ENCODE measurements at places on chromosomes 12 and 14. TPM values are rescaled to one million over a fixed set of nuclear protein-coding genes. Genes with fewer than 3 reads are reported as not detected.

DNA sequence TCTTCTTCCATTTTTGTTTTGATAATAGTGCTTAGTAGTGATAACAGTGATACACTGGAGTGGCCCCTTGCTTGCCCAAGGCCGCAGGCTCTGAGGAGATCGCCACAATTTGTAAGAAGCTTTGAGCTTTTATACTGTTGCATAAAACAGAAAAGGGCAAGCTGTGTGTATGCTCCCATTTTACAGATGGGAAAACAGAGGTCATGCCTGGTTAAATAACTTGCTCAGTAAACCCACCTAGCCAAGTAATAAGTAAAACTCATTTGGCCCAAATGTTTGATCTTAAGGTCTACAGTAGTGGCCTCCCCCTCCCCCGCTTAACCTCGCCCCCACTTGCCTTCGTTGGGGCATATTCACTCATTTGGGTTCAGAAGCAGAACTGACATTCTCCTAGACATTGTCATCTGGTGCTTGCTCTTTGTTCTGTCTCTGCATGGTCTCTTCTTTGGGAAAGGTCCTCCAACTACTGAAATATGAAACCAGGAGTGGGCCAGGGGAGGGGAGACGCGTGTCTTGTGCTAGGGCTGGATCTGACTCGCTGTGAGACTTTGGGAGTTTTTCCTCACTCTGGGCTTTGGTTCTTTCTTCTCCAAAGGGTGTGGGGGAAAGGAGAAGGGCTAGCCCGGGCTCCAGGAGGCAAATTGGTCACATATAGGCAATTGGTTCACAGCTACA, 88.1 kb downstream of the PAPOLA start:
- peaks cover 21% of the 10 kb centered on the region for H3K27me3 ChIP-seq
- H3K36me3 ChIP-seq, result no peaks in the 10 kb centered on the region
- H3K4me3 ChIP-seq, result no peak overlapping the region
- no peak for DNase-seq
- peaks cover 6% of the 10 kb centered on the region for H3K4me1 ChIP-seq

- no peak overlapping the region for H3K4me3 ChIP-seq
- H3K36me3 ChIP-seq, result no peaks in the 10 kb centered on the region
- no peaks in the 10 kb centered on the region for H3K27me3 ChIP-seq
- DNase-seq, result no peak
- H3K4me1 ChIP-seq, result no peaks in the 10 kb centered on the region
Measured at GRCh38 chr14:29822430-29822709, 105.3 kb downstream of the PRKD1 start.

The LRP1-AS gene
- not detected for total RNA-seq

DNA sequence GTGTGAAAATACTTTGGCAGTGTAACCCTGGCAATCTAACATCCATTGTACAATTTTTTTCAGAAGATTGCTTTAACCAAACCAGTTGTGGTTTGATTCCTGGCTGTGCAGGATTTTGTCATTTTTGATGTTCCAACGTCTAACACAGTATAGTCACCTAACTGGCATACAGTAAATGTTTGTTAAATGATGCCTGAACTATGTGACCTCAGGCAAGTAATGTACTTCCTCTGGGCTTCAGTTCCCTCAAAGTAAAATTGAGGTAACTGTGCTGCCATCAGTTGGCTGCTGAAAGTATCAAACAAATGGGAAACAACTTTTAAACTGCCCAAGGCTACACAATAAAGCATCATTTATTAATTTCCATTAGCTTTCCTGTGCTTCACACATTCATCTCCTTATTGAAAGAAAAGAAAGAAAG, 4.3 kb downstream of the TM7SF3 start:
- H3K4me3 ChIP-seq, result no peak overlapping the region
- DNase-seq, result no peak
- H3K36me3 ChIP-seq, result peaks cover 28% of the 10 kb centered on the region
- no peak overlapping the region for H3K27ac ChIP-seq
- H3K4me1 ChIP-seq, result peaks cover 47% of the 10 kb centered on the region
- no peaks in the 10 kb centered on the region for H3K27me3 ChIP-seq

GRCh38 chr12:104653730-104654664, 197.2 kb downstream of the CHST11 start:
- H3K36me3 ChIP-seq, result peaks cover 12% of the 10 kb centered on the region
- no peak overlapping the region for H3K27ac ChIP-seq
- H3K4me3 ChIP-seq, result no peak overlapping the region

DNA sequence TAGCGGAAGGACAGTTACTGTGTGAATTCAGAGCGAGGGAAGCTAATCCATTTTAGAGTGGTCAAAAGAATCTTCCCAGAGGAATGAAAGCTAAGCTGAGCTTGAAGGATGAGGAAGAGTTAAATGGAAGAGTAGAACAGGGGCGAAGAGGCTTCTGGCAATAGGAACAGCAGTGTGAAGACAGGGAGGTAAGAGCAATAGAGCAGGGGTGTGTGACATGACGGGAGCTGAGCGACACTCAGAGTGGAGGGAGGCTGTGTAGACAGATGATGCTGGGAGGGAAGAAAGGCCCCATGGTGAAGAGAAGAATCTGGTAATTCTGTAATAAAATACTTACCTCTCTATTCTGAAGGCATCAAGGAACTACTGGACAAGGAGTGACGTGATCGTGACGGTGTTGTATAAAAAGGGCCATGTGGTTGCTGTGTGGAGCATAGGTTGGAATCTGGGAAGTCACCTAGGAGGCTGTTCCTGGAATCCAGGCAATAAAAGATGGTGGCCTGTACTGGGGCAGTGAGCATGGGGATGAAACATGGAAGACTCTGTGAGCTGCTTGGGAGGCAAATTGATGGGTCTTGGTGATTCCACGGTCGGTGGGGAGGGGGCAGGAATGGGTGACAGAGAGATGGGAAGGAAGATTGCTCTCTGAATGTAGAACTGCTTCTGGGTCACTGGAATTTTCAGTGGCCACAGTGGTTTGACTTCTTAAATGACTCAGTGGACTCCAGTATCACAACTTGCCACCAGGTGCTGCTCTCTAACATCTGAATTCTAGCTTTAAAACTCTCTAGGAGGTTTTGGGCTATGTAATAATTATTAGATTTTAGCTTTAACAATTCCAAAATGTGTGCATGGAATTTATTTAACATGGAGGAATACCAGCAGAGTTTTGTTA, 164.1 kb downstream of the ATP23 start:
- H3K4me3 ChIP-seq, result no peak overlapping the region
- H3K36me3 ChIP-seq, result no peaks in the 10 kb centered on the region
- no peak for DNase-seq
- no peaks in the 10 kb centered on the region for H3K27me3 ChIP-seq
- H3K4me1 ChIP-seq, result no peaks in the 10 kb centered on the region
- no peak overlapping the region for H3K27ac ChIP-seq

DNA sequence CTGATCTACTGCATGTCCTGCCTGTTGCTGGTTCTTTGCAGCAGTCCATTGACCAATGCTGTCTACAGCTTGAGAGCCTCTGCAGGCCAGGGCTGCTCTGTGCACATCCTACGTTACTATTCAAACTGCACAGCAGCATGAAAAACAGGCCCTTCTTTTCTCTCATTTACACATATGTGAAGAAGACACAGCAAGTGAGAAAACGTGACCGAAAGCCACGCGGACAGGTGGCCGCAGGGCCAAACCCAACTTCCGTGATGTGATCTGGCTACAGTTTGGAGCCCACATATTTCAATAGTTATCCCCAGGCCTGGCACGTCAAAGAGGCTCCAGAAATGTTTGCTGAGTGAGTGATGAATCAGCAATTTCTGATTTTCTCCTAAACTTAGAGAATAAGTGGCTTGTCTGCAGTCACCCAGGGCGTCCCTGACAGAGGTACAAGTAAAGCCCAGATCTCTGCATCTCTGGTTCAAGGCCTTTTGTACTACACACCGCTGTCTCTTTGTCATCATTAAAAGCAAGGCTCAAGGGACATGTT, 17.9 kb upstream of the TCL1B start:
- no peak overlapping the region for H3K27ac ChIP-seq
- H3K4me1 ChIP-seq, result no peaks in the 10 kb centered on the region
- peaks cover 2% of the 10 kb centered on the region for H3K27me3 ChIP-seq

The ADAMTS20 gene
- total RNA-seq, result not detected

GRCh38 chr12:2412305-2412643, 359.5 kb downstream of the CACNA1C start:
- H3K27me3 ChIP-seq, result peaks cover 3% of the 10 kb centered on the region
- no peaks in the 10 kb centered on the region for H3K4me1 ChIP-seq
- no peak for DNase-seq
- H3K4me3 ChIP-seq, result no peak overlapping the region

The TPPP2 gene
- total RNA-seq, result not detected

- no peak overlapping the region for H3K27ac ChIP-seq
- H3K36me3 ChIP-seq, result no peaks in the 10 kb centered on the region
- peaks cover 8% of the 10 kb centered on the region for H3K4me1 ChIP-seq
- H3K27me3 ChIP-seq, result no peaks in the 10 kb centered on the region
- no peak overlapping the region for H3K4me3 ChIP-seq
- DNase-seq, result no peak
Measured at GRCh38 chr14:69363055-69363454, 35.0 kb downstream of the ERH start.

DNA sequence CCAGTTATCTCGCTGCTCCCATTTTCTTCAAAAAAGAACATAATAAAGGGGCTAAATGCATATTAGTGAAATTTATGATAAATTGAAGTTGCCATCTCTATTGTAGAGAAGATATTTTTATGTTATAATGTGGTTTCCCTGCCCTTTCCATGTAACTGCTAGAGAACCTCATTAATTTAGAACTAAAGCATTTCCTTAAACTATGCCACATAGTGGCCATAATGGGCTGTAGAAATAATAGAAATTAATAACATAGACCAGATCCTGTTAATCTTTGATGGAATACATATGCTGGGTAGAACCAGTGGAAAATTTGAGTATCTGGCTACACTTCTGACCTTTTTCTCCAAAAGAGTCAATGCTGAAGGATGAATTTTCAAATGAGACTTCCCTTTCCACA, 376.7 kb downstream of the PDZRN4 start:
- no peak for DNase-seq
- H3K4me1 ChIP-seq, result no peaks in the 10 kb centered on the region
- no peak overlapping the region for H3K4me3 ChIP-seq
- no peaks in the 10 kb centered on the region for H3K36me3 ChIP-seq
- no peak overlapping the region for H3K27ac ChIP-seq

The ZNF605 gene
- 7.3 TPM for total RNA-seq

GRCh38 chr14:33805593-33805992, 145.3 kb downstream of the EGLN3 start:
- peaks cover 59% of the 10 kb centered on the region for H3K27me3 ChIP-seq
- peaks cover 4% of the 10 kb centered on the region for H3K36me3 ChIP-seq
- H3K27ac ChIP-seq, result no peak overlapping the region
- no peak overlapping the region for H3K4me3 ChIP-seq
- no peak for DNase-seq

GRCh38 chr14:65565948-65566347, 153.4 kb downstream of the FUT8 start:
- H3K36me3 ChIP-seq, result peaks cover 66% of the 10 kb centered on the region
- H3K4me3 ChIP-seq, result no peak overlapping the region
- DNase-seq, result no peak
- peaks cover 32% of the 10 kb centered on the region for H3K4me1 ChIP-seq

The FUT8 gene
- 124 TPM for total RNA-seq

The LRIG3 gene
- 0.21 TPM for total RNA-seq

DNA sequence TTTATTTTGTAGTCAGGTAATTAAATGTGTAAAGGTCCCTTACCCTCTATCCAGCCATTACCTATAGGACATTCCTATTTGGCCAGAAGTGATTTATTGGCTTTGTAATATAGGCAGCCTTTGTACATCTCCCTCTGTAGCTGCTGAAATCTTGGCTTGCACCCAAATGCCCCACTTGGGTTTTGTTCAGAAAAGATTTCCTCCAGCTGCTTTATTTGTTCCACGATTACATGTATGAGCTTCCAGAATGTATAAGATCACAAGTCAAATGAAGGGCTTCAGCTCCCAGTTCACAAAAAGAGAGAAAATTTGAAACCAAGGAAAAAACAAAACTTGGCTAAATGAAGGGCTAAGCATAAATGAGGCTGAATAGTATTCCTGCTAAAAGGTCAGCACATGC, 103.4 kb downstream of the EFCAB11 start:
- H3K4me1 ChIP-seq, result no peaks in the 10 kb centered on the region
- H3K27me3 ChIP-seq, result peaks cover 6% of the 10 kb centered on the region
- no peak for DNase-seq
- no peaks in the 10 kb centered on the region for H3K36me3 ChIP-seq
- no peak overlapping the region for H3K4me3 ChIP-seq

GRCh38 chr14:97626088-97626487, 828.9 kb downstream of the VRK1 start:
- H3K27me3 ChIP-seq, result no peaks in the 10 kb centered on the region
- peaks cover 3% of the 10 kb centered on the region for H3K36me3 ChIP-seq
- H3K4me1 ChIP-seq, result peaks cover 20% of the 10 kb centered on the region
- DNase-seq, result no peak
- no peak overlapping the region for H3K27ac ChIP-seq
- H3K4me3 ChIP-seq, result no peak overlapping the region

DNA sequence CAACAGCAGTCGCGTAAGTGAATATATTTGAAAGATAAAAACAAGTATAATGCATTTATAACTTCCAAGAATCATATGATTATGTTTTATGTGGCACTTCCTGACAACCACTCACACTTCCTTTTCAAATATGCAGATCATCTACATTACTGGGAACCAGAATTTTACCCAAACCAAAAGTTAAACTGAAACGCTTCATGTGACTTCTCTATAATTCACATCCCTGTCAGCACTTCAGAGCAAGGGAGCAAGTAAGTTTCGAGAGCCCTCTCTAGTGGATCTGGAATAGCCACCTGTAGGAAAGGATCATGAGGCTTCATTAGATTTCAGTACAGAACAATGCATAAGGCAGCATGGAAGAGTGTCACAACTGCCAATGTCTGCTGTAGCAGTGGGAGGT, 13.7 kb upstream of the ALX1 start:
- DNase-seq, result no peak
- H3K4me1 ChIP-seq, result no peaks in the 10 kb centered on the region
- no peak overlapping the region for H3K27ac ChIP-seq
- H3K4me3 ChIP-seq, result no peak overlapping the region
- H3K36me3 ChIP-seq, result no peaks in the 10 kb centered on the region

DNA sequence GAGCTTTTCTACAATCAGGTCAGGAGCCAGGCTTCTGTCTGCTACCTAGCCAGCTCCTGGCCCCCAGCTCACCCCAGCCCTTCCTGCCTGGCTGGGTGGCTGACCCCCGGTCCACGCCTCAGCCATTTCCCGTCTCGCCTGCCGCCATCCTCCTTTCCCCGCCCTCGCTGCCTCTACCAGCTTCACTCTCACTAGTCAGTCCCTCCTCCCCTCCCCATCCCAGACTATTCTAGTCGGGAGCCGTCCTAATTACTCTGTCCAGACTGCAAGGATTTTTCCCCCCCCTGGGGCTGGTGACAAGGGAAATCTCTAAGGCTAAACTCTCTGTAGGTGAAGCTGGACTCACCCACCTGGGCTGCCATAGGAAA, 825 bp downstream of the DHH start:
- peaks cover 33% of the 10 kb centered on the region for H3K36me3 ChIP-seq
- no peak for DNase-seq
- H3K27me3 ChIP-seq, result peaks cover 58% of the 10 kb centered on the region
- no peak overlapping the region for H3K27ac ChIP-seq
- H3K4me1 ChIP-seq, result peaks cover 30% of the 10 kb centered on the region
- no peak overlapping the region for H3K4me3 ChIP-seq

DNA sequence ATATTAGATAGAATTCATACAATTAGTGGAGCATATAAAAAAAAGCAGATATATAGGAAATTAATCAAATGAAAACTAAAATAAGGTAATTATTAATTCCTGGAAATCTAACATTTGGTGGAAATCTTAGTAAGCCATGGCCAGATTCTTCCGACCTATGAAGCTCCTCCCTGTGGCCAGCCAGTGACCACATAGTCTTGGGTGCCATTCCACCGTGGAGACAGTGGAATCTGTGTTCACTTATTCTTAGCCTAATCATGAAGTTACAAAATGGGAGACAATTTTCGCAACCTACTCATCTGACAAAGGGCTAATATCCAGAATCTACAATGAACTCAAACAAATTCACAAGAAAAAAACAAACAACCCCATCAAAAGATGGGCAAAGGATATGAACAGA, 241.9 kb upstream of the FLRT2 start:
- H3K4me3 ChIP-seq, result no peak overlapping the region
- H3K27ac ChIP-seq, result no peak overlapping the region
- no peak for DNase-seq
- H3K27me3 ChIP-seq, result no peaks in the 10 kb centered on the region
